Epithelial cell of proximal tubule (primary cell): ENCODE measurements at places on chromosomes 3 and 15. TPM values are rescaled to one million over a fixed set of nuclear protein-coding genes. Genes with fewer than 3 reads are reported as not detected.

DNA sequence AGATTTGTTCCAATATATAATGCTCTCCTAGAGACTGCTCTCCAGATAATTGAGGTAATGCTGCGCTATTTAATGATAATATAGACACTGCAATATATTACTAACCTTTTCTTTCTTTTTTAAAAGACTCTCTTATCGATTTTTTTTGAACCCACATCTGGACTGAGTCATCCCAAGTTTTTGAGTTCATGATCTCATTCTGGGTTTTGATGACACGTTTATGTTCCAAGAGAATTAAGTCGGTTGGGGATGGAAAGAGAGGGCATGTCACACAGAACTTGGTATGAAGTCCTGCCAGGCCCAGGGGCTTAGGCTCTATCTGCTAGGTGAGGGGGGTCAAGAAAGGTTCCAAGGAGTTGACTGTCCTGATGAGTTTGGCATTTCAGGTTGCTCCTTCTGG, 431.1 kb downstream of the MFSD1 start:
- DNase-seq = no peak

The SLC25A38 gene
- 20.8 and 29.7 TPM in 2 replicates for total RNA-seq

DNA sequence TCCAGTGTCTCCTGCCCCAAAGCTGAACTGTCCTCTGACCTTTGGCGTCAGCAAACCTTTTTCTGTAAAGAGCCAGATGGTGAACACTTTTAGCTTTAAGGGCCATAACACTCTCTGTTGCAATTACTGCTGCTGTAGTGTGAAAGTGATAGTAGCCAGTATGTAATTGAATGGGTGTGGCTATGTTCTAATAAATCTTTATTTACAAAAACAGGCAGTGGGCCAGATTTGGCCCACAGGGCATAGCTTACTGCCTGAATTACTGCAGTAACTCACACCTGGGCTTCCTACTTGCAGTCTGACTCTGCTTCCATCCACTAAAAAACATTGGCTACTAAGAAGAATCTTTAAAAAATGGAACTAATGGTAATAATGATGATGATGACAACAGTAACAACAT, 68.0 kb upstream of the SLC6A11 start:
- no peak for DNase-seq

- no peak for DNase-seq
Observed at GRCh38 chr3:129536374-129536667, 6.7 kb upstream of the H1-8 start.

DNA sequence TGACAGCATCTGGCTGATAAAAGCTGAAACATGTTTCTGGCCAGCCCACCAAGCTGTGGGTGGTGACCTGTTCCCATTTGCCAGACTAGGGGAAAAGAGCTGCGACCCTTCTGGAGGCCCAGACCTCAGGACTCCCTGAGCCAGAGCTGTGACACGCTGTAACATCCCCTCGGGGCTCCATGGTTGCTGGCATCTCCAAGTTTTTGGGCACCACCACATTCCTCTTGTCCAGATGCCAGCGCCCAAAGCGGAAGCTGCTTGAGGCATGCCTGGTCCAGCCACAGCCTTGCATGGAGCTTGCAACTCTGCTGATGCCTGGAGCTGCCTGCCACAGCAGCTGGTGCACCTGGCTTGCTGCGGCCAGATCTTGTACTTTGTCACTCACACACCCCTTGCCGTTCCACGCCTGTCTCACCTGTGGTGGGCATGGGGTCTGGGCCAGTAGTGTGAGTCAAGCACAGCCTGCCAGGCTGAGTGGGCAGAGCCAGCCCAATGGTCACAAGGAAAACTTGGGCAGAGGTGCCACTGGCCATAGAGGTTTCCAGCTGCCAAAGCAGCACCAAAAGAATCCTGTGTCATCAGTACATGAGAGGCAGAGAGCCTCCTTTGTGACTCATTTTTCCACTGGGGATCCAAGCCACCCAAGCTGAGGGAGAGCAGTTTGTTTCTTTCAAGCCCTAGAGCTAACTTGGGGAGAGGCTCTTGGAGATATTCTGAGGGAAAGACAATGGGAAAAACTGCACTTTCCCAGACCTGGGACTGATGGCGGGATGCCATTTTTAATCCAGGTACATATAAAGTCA, 45.7 kb upstream of the PTX3 start:
- DNase-seq = no peak

- no peak for DNase-seq
Observed at GRCh38 chr15:66193066-66193465, 60.5 kb downstream of the MEGF11 start.

DNA sequence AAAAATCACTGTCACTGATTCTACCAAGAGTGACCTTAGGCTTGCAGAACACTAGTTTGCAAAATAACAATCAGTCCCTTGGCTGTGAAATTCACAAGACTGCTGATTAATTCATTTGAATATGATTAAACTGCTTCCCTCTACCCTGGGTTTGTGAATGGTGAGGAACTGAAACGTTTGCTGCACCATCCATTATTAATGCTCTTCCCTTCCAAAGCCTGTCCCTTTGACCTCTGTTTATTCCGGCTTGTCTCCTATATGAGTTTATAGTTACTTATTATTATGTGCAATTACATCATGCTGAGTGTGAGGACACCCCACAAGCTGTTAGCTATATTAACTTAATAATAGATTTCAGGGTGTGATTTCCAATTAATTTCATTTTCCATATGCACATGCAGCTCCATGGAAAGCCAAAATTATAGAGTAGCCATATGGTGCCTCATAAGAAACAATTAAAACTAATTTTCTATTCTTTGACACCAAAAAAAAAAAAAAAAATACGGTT, 96.5 kb downstream of the SUCLG2 start:
- DNase-seq = no peak

DNA sequence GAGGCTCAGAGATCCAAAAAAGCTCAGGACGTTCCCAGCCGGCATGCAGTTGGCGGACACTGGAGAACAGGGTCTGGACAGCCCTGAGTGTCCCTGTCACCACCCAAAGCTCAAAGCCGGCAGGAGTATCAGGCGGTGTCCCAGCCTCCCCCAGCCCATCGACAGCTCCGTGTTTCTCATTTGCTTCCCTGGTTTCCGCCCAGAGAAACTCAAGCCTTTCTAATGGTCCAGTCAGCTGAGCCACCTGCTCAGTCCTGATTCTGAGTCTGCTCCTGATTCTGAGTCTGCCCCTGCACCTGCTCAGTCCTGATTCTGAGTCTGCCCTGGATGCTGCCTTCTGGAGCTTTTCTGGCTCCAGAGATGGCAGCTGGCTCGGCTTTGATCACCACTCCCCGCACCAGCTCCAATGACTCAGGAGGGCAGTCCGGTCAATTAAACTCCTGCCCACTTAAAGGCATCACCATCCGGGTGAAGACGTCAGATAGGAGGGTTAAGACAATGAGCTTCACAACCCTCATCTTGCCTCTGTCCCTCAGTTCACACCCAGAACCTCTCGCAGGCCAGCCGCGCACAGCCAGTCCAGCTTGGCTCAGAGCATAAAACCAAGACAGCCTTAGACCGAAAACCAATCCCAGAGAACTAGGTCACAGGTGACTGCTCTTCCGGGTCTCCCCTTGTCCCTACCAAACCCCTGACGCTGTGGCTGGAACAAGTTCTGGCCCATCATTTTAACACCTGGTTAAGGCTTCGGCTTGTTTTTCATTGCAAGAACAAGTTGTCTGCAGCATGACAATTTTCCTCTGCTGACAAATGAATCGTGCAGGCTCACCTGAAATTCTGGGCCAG, 6.8 kb downstream of the PCSK6 start:
- DNase-seq = peak; percentile 10

The RLBP1 gene
- not detected in 2 replicates for total RNA-seq

DNA sequence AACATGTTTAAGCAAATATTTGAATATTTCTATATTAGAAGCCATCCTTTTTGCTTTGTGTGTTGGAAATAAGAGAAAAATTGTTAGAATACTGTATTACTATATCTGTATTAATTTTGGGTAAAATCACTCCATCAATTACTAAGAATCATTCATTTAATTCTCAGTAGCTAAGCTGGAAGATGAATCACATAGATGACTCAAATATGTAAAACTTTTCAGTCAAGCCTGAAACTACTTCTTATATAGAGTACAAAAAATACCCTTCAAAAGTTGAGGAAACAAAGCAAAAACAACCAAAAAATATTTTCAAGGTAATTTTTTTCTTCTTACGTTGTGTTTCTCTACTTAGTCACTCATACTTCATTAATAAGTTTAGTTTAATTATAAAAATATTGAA, 205.7 kb upstream of the ROBO1 start:
- DNase-seq = no peak

DNA sequence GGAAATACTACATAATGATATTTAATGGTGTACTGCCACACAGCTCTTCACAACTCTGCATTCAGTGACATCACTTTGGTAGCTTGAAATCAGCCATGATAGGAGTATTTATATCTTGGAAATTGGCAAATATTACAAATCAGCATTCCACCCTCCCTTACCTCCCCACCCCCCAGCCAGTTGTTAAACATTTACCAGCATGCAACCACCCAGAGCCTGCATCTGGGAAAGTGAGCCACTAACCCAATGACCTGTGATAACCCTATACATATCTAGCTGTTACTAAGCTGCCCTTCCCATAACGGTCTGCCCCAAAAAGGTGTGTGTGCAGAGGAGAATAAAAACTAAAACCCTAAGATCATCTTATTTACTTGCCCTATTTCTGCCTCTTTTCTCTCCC, 44.6 kb upstream of the SATB1 start:
- DNase-seq = no peak

DNA sequence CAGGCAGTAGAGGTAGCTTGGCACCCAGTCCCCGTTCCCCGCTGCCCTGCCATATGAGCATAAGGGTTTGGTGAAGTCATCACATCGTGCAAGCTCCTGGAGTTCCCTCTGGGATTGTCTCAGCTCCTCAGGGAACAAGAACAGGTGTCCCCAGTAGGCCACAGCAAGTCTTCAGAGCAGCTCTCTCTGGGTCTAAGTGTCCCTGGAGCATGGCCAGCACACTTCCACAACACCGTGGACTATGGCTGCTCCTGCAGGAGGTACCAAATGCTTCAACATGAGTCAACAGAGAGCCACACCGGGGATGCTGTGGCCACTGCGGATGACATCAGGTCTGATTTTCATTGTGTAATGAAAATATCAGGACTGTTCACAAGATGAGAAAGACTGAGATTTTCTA, 23.1 kb downstream of the ABHD6 start:
- DNase-seq = no peak

- DNase-seq = no peak
Observed at GRCh38 chr3:177499779-177500423, 302.6 kb upstream of the TBL1XR1 start.

DNA sequence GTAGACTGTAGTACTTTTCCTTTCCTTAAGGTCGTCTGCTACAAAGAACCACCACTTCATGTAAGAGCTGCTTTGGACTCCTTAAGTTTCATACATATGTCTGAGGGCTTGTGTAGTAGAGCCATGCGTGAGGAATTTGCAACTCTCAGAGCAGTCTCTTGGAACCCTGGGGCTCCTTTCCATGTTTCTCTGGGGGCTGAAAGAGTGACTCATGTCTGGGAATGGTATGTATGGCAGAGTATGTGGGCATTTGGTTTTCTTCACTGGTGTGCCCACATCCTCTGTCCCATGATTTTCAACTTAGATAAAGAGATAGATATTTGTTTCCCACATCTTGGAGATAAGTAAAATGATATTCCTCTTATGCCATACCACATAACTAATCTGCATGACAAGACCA, 20.6 kb upstream of the RBM5 start:
- DNase-seq = no peak

DNA sequence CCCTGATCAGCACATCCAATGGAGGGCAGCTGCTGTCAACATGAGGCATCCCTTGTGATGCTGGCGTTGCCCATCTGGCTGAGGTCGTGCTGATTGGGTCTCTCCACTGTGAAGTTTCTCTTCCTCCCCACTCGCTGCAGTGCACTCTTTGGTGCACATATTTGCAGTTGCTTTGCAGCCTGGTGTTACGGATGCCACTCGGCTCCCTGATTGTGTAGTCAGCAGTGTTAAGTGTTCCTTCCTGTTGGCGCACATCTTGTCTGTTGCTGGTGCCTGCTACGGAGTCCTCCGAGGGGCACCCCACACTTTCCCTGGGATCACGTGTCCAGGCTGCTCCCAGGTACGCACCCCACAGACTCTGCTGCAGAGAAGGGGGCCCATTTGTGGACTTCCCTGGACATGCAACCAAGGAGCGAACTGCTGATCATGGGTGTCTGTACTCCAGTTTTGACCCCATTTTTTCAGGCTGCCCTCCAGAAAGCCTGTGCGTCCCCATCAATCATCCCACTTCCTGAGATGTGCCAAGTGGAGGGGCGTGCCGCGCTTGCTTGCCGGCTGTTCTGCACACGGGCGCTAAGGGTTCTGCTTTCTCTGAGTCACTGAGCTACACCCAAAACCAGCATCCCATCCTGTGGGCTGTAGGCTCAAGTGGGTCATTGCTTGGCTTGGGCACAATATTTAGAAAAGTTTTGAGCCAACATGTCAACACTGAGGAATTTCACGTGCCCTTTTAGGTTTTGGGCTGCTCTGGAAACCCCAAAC, 98.6 kb downstream of the FBLN2 start:
- DNase-seq = no peak

GRCh38 chr3:67614195-67614594, 40.2 kb downstream of the SUCLG2 start:
- DNase-seq = no peak

- no peak for DNase-seq
Observed at GRCh38 chr3:195766671-195767070, 45.1 kb downstream of the MUC4 start.

DNA sequence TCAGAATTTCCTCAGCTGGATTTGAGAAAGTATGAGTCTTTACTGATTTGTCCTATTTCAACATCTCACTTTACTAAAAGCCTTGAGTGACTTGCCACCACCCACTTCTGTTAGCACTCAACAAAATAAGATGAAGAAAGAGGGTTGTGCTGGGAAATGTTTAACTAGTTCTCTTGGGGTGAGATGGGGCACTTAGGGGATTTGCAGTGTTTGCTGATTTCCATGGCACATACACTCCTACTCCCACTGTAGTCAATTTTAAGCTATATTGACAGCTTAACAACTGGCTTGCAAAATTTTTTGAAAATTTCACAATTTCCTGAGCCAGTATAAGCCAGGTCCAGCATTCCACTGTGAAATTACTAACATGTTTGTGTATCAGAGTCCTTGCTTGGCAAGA, 463.1 kb upstream of the ARHGEF26 start:
- DNase-seq = no peak
